Stimulated activated effector memory CD8-positive, alpha-beta T cell treated with anti-CD3 and anti-CD28 coated beads, Interleukin-12 subunit alpha, Interleukin-12 subunit beta, amount 100 ng/mL, for 72 hours (primary cell): ENCODE measurements at places on chromosomes 4 and X.

DNA sequence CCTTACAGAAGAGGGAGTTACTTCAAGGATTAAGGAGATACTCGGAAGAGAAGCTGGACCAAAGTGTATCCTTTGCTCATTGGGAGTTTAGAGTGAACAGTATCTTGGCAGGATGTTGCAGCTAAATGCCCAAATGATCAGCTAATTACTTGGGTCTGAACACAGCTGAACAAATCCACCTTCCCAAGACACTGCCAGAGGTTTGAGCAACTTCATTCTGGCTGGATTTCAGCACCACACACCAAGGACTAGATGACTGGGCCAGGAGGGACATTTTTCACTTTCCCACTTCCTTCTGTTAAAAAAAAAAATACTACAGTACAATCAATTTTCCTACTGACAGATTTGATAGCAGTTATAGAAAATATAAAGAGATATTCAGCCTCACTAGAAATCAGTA, 324.6 kb downstream of the MID1IP1 start:
- DNase-seq: no peak

DNA sequence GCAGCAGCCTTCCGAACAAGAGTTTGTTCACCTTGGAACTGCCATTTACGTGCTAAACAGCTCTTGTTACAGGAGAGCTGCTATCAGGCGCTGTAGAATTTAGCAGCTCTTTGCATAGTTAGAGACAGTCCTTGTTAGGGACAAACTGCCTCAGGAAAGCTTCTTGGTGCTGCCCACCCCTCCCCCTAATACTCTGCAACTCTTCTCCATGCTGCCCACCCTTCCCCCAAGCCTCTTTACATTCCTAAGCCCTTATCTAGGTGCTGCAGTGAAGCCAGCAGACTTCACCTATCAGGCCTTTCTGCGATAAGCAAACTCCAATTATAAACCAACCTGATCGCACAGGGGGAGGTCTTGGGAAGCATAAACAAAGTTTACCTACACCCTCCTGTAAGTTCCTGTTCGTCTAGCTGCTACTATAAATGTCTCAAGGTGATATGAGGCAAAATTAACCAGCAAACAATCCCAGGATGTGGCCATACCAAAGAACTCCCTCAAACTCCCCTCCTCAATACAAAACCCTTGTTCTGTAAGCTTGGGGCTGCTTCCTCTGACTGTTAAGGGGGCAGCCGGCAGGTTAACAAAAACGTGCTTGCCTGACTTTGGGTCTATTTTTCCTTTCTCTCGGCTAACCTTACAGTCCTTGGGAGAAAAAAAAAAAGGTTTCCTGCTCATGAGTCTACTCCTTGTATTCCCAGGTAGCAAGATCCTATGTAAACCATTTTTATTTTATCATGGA, 74.0 kb upstream of the GC start:
- DNase-seq: no peak

DNA sequence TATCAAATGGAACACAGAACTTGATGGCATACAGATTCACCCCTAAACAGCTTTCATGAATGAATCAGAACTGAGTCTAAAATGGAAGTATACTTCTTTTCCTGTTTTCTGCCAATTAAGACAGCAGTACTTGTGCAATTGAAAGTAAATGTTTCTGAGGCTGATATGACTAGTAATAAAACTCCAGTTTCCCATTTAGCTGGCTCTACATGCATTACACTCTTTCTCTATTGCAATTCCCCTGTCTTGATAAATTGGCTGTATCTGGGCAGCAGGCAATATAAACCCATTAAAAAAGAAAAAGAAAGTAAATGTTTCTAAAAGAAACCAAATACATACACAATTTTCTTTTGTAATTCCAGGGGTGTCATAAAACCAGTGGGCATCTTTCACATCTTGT, 4.6 kb downstream of the NOA1 start:
- no peak for DNase-seq

DNA sequence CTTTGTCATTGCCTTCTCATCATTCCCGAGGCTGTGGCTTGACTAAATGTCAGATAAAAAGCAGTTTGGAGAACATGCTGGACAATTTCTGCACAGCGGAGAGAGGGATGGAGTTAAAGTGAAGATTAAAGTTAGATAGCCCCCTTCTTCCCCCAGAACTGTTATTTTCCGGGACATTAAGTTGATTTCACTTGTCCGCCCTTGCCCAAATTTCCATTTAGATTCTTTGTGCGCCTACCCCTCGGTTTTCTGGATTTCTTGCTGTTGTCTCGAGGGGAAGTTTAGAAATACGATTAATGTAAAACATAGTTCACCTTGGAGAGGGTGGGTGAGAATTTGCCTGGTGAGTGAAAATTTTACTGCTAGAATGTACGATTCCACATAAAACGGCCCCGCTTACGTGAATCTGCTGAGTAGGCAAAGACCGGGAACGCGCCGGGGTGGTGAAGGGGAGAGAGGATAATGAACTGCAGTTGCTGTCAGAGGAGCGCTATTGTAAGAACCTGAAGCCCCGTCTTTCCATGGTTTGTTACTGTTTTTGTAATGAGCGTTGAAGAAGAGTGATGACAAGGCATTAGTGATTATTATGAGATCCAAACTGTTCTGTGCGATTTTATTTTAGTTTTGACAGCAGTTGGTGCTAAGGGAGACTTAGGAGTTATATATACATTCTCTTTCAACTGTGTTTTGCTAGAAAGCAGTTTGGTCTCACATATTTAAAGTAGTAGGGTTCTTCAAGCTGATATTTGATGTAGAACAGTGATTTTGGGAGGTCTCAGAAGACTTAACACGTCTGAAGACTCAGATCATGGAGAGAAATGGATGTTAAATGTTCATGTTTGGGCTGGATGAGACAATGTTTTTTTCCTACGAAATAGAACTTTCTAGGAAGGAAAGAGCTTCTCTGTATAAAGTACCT, 73.0 kb downstream of the AFF1 start:
- DNase-seq: peak; percentile 62

DNA sequence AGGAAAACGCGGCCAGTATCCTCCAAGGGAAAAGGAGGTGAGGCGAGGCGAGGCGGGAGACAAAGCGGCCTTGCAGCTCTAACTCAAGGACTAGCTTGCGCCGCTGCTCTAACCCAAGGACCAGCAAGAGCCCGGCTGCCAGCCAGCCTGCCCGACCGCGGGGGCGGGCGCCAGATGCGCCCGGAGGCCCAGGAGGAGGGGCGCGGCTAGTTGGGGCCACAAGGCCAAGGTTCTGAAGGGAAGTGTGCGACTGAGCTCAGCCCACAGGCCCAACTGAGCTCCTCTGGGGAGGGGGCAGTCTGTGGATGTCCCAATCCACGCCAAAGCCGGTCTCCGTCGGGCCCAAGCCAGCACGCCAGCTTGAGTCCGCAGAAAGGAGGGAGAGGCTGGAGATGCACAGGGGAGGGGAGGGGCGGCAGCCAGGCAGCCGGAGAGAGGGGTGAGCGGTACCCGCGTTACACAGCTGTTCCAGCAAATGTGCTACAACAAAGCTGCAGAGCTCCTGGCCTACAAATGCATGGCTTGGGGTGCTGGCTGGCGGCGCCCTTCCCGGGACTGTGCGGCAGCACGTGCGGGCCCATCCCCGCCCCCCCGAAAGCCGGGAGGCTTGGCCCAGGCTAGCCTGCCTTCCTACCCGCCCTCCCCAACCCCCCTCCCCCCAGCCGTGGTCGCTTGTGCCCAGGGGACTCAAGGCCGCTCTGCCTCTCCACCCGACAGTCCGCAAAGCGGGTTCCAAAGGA, 637 bp downstream of the AMER1 start:
- DNase-seq: peak; percentile 54

DNA sequence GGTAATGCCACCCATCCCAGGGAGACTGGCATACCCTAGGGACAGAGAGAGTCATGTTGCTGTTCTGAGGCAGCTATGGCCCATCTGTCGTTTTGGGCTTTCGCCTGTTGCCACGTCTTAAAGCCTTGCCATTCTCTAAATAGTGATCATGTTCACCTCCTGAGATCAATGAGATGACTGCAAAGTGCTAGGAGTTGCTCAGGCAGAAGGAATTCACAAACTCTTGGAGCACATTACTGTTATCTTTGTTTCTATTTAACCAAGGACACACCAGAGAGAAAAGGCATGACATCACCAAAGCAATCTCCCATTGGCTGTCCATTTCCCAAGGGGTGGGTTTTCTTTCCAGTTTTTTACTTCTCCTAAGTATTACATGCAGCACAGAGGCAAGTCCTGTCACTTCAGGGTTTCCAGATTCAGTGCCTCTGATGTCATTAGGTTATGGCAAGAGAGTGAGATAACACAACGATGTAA, 37.1 kb upstream of the SETD7 start:
- no peak for DNase-seq

- DNase-seq: no peak
Measured at GRCh38 chr4:159258889-159259560, 156.1 kb downstream of the RAPGEF2 start.
